KBM-7 (cell line): ENCODE measurements at places on chromosomes 2 and 18.

DNA sequence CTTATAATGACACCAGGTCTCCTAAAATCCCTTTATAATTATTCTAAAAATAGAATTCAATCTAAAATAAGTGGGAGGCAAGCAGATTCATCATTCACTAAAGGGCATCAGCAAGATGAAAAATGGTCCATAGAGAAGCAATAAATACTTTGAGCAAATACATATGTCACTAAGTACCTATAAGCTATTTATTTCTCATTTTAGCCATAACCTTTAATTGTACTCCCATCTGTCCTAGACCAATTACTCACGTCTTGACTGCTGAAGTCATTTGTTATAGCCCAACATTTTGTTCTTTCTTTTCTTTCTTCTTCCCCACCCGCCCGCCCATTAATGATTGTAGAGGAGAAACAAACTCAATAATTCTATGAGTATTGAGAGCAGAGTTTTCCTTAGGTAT is 105.7 kb downstream of the MAP2 start:
- no peak for DNase-seq

DNA sequence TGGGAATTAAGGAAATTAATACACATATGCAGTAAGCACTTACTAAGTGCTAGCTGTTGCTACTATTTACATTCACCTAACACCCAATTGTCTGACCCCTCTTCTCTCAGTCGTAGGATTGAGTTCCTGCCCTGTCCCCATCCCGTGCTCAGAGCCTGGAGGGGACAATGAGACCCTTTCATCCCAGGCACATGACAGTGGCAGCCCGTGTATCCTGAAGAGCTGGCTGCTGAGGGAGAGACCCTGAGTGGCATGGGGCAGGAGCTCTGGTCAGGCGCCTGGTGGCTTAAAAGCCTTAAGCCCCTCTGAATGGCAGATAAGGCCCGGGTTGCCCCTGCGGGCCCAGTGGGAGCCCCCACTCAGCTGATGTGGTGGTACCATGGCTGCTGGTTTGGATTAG is 99.0 kb downstream of the DYSF start:
- no peak for DNase-seq

DNA sequence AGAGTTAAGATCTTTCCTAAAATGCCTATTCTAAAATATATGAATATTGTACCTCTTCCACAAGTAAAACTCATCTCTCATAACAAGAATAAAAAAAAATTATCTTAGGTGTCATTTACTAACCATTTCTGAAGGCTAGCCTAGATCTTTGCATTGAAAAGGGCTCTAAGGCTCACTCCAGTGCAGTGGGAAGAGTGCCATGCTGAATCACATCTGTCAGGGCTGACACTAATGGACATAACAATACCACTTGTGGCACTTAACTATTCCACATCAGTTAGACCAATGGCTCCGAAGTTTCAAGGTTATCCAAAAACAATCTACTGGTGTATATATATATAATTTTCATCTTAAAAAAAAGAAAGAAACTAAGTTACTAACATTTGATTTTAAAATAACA is 130.2 kb downstream of the EXOC6B start:
- no peak for DNase-seq

DNA sequence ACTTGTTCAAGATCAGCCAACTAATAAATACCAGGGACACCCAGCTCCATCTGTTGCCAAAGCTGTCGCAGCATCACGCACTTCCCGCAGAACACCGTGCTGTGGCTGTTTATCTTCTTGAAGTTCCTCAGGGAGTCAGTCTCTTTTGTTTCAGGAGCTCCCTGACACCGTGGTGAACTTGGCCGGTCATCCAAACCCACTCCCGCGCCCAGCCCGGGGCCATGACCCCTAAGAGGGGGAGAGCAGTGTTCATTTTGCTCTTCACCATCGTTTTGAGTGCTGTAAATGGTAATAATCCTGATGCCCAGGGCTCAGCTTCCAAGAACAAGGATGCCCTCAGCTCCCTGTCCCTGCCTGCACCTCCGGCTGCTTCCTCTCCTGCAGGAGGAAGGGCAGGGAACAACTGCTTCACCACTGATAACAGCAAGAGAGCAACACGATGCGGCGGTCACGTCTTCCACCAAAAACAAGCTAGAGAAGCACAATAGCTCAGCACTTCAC is 131.4 kb downstream of the SEPTIN10 start:
- no peak for DNase-seq

GRCh38 chr2:224885836-224886547 is 156.3 kb downstream of the DOCK10 start:
- DNase-seq = no peak

GRCh38 chr2:207035875-207036274 is 96.6 kb downstream of the CPO start:
- no peak for DNase-seq
